Natural killer cell (primary cell): ENCODE measurements at places on chromosomes 7 and 10. TPM values are rescaled to one million over a fixed set of nuclear protein-coding genes. Genes with fewer than 3 reads are reported as not detected.

VSTM4 gene
- 0.57 TPM for total RNA-seq

OIT3 gene
- not detected for total RNA-seq

MARVELD1 gene
- 0.40 TPM for total RNA-seq

RAB18 gene
- 132 TPM for total RNA-seq

ACTL6B gene
- total RNA-seq, result not detected

SPDYE16 gene
- total RNA-seq, result 0.32 TPM

CCDC146 gene
- total RNA-seq, result 20.1 TPM
